ENCODE measurements at places on chromosomes 12 and 14.

GRCh38 chr14:102775855-102776760, 1.1 kb upstream of the TRAF3 start:
- peak; percentile 67 for DNase-seq

DNA sequence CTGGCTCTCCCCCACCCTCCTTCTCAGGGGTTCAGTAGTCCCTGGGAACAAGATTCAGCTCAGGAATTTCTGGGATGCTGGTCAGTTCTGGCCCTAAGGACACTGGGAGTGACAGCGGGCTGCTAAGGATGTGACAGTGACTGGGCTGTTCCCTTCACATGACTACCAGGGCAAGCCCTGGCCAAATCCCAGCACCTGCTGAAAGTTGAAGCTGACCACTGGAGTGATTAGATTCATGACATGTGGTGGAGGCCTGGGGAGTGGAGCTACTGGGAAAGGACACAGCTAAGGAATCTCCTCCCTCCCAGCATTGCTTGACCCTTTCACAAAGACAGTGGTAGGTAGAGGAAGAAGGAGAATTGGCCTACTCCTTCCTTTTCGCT, 204.9 kb downstream of the DAD1 start:
- DNase-seq = no peak

GRCh38 chr12:2084553-2085296, 31.9 kb downstream of the CACNA1C start:
- DNase-seq = no peak

- DNase-seq = no peak
Observed at GRCh38 chr14:100988956-100989355, 85.4 kb upstream of the RTL1 start.

DNA sequence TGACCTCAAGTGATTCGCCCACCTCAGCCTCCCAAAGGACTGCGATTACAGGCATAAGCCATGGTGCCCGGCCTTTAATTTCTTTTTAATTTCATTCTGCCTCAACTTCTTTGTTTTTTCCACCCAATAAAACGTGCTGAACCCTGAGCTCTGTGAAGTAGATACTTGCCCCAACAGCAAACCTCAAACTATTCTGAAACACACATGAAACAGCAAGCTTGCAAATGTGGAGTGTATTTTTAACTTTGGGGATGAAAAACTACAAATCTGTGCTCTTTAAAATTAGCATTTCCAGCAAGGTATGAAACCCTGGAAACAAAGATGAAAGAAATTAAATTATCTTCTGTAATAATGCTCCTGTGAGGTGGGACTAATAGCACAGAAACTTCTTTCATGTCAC, 246.6 kb downstream of the ANO6 start:
- DNase-seq = no peak

- DNase-seq = no peak
Observed at GRCh38 chr14:94572637-94573303, 8.5 kb upstream of the SERPINA5 start.

- no peak for DNase-seq
Observed at GRCh38 chr12:95972832-95973456, 23.2 kb downstream of the HAL start.

- DNase-seq = no peak
Observed at GRCh38 chr14:80536456-80536855, 325.2 kb upstream of the DIO2 start.

- no peak for DNase-seq
Observed at GRCh38 chr12:90181216-90181615, 472.6 kb upstream of the ATP2B1 start.

DNA sequence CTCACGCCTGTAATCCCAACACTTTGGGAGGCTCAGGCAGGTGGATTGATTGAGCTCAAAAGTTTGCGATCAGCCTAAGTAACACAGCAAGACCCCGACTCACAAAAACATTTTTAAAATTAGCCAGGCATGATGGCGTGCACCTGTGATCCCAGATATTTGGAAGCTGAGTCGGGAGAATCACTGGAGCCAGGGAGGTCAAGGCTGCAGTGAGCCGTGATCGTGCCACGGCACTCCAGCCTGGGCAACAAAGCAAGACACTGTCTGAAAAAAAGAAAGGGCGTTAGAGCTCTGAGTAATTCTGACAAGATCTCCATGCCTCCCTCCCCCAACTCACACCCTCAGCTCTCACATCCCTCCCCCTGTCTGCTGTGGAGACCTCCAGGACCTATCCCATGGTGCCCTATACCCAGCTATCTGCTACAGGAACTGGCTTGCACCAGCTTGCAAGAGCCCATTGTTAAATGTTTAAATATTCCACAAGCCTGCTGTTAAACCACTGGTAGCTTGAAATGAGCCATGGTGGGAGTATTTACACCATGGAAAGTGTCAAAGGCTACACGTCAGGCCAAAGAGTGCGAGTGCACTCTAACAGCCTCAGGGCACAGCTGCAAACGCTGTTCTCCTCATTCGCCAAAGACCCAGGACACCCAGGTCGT, 35.1 kb upstream of the PPP2R5C start:
- DNase-seq = no peak

- no peak for DNase-seq
Observed at GRCh38 chr14:100165376-100165775, 5.9 kb upstream of the DEGS2 start.

DNA sequence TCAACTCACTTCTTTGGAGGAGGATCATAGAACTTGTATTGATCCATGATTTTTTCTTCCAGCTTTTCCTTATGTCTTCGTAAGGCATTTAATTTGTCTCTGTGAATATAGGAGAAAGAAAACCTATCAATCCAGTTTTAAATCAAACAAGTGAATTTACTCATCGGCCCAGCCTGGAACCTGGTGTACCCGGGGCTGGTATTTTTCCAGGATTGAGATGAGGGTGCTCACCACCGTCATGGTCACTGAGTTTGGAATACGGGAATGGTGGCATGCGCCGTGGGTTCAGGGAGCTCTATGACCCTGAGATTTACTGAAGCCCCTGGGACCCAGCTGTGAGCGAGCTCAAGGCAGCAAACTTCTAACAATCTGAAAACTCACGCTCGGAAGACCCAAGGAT, 46.5 kb upstream of the GPR68 start:
- DNase-seq = no peak

- DNase-seq = no peak
Observed at GRCh38 chr12:24394246-24394645, 444.8 kb upstream of the SOX5 start.
